NCI-H2081 (cell line): ENCODE measurements at places on chromosomes 6 and 20.

DNA sequence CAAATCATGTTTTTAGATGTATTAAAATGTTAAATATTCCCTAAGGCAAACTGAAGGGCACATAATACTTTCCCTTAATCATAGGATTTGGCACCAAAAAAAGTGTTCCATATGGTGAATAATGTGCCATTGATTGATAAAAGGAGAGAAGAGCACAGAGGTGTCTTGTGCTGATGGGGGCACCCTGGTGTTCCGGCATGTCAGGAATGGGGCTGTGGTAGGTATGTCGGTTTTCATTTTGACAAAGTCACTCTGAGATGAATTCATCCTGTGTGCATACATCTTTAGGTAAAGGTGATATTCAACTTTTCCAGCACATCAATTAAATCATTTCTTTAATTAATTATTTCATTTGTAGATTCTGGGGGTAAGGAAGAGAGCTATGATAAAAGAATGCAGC lies 36.8 kb downstream of the CENPW start:
- no peak for DNase-seq

DNA sequence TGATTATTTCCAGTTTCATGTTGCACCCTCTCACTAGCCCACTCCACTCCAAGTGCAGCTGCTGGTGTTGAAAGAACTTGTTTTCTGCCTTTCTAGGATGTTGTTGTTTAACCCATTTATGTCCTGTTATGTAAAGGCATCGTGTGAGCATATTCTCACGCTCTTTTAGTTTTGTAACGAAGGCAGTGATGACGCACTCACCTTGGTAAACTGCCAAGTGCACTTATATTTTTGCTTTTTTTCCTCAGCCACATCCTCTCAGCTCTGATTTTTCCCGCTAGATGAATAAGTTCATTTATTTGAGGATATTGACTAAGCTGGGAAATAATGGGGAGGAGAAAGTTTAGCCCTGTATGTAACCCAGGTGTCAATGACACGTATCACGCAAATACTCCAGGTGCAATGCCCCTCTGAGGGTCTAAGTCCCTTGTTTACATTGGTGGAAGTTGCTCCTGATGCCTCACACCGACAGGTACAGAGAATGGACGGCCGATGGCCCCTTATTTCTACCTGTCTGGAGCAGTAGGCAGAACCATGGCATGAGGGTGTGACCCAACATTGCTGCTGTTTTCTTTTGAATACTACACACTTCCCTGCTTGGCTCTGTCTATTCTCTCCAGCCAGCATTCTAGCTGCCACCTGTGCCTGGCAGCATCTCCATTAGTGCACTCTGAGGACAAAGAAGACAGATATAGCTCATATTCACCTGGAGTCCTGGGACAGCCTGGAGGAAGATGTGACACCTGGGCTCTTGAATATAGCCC lies 132.7 kb upstream of the SLC24A3 start:
- no peak for DNase-seq

DNA sequence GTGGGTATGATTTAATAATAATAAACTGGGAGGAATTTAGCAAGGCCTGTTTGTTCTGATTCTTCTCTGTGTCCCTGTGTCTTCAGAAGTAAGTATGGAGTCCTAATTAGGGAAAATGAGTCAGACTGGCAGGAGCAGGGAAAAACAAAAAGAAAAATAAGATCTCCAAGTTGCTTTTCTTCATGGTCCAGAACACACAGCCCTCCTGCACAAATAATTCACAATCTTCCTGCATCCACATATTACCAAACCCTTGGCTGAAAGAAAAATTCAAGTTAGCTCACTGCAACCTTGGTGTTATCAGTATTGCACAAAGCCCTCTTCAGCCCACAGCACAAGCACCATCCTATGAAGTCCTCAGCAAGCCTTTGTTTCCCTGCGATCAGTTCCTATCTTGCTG lies 142.0 kb upstream of the LAMA2 start:
- DNase-seq = no peak

- DNase-seq = peak; percentile 39
Observed at GRCh38 chr6:30821862-30822784, 62.2 kb upstream of the DDR1 start.

GRCh38 chr6:44556046-44556445 lies 168.5 kb downstream of the CDC5L start:
- no peak for DNase-seq

DNA sequence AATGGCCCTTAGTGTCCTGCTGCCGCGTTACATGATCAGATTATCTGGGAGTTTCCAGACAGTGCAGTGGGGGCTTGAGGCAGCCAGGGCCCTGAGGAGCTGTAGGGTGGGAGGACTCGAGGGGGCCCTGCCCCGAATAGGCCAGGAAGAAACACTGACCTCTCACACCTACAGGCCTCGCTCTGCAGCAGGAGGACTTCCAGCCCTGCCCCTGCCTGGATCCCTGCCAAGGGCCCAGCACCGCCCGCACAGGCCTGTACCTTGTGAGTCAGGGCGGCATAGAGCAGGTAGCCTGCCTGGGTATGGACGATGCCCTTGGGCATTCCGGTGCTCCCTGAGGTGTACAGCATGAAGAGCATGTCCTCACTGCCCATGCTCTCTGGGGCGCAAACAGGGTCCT lies 30.1 kb upstream of the APMAP start:
- DNase-seq = no peak

- DNase-seq = no peak
Observed at GRCh38 chr6:142279350-142280180, 22.2 kb upstream of the ADGRG6 start.

DNA sequence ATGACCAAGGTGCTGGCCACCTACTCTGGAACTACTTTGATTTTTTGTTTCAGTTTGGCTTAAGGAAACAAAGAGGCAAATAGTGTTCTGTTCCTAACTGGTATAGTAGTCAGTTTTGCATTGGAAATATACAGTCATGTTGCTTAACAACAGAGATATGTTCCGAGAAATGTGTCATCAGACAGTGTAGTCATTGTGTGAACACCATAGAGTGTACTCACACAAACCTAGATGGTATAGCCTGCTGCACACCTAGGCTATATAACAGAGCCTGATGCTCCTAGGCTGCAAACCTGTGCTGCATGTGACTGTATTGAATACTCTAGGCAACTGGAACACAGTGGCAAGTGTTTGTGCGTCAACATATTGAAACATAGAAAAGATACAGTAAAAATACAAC lies 80.4 kb downstream of the ARID1B start:
- DNase-seq = no peak

GRCh38 chr6:118902726-118903125 lies 8.8 kb downstream of the ASF1A start:
- no peak for DNase-seq

- no peak for DNase-seq
Observed at GRCh38 chr20:19407736-19408135, 195.3 kb downstream of the SLC24A3 start.

GRCh38 chr6:7939864-7940228 lies 29.3 kb upstream of the TXNDC5 start:
- DNase-seq = no peak

DNA sequence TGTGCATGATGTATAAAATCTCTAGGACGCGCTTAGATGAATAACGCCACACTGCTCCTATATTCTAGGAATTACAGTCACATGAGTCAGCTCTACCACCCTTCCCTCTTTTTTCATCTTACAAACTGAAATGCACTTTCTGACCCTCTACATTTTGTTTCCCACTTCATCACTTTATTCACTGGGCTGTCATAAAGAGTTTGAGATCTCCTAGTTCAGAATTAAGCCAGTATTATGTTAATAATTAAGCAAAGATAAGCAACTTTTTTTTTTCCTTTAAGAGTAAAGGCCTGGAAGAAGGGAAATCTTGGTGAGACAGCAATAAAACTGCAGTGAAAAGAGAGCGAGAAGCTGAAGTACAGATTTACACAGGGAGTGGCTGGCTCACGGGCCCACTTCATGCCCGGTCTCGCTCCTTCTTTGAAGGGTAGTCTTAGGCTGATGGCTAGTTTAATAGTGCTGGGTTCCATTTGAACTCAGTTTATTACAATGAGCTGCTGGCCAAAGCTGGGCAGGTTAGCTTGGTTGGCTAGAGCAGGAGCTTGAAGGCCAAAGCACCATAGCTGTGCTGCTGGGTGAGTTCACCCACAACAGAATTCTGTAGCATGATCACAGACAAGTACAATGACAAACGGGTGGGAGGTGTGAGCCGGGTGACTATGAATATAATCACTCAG lies 110.6 kb downstream of the MAP7 start:
- DNase-seq = no peak

- DNase-seq = no peak
Observed at GRCh38 chr6:3419624-3420272, 37.1 kb downstream of the SLC22A23 start.

DNA sequence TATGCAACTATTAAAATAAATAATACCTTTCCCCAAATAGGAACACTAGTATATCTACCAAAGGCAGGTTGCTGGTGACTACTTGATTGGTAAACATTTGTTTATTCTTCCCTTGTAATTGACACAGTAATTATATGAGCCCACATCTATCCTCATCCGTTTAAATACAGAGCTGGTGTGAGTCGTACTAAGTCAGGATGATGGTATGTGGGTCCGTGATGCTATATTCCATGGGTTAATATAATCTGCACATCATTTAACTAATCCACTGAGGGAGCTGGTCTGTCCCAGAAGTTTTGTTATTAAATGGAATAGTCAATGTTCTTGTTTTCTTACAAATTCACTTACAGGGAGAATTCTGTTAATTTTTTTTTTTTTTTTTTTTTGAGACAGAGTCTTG lies 164.0 kb upstream of the AGPAT4 start:
- no peak for DNase-seq
